Motor neuron (in vitro differentiated cells): ENCODE measurements at places on chromosomes 2 and 18. TPM values are rescaled to one million over a fixed set of nuclear protein-coding genes. Genes with fewer than 3 reads are reported as not detected.

GRCh38 chr2:39608686-39609441 is 56.9 kb upstream of the TMEM178A start:
- ATAC-seq = no peak

- peak; percentile 1 for ATAC-seq
These were observed 23.1 kb upstream of the RAB31 start for GRCh38 chr18:9684881-9685614.

DNA sequence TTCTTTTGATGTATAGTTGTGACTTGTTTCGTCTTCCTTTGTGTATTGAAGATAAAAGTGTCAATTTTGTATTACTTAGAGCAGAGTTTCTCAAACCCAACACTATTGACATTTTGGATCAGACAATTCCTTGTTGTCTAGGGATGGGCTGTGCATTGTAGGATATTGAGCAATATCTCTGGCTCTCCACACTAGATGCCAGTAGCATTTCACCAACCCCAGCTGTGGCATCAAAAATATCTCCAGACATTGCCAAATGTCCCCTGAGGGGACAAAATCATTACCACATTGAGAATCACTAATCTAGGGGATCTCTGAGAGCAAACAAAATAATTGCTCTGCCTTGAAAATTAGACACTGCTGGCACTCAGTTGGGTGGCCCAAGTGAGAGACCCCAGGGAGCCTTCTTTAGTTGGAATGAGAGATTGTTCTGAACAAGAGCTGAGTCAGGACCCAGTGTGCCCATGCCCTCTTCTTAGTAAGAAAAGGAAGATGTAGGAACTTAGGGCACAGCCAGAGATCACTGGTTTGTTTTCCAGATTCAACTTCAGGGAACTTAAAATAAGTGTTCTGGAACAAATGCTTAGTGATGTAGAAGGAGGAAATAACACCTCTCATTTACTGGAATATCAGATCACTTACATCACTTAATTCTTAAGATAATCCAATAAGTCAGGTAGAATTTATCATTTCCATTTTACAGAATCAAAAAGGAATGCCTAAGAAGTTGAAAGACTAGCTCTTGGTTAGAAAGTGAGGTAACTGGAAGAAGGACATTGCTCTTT is 466.6 kb upstream of the TNP1 start:
- no peak for ATAC-seq

GRCh38 chr18:31206071-31206470 is 43.4 kb upstream of the DSC1 start:
- no peak for ATAC-seq

- ATAC-seq = peak; percentile 98
These were observed 71.1 kb downstream of the BIRC6 start for GRCh38 chr2:32427672-32428610.

DNA sequence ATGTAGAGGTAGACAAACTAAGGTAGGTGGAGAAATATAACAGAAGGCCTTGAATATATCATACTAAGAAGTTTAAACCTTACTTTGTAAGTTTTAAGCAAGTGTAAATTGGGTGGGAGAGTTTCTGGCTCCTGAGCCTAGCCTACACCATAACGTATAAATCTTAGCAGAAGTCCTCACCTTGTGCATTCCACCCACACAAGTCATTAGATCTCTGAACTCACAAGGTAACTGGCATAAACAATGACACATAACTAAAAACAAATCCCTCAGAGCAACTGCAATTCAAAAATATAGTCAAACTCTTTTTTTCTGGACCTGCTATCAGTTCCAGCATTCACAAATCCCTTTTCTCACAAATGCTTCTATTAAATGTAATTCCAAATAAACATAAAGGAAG is 9.4 kb downstream of the REV1 start:
- ATAC-seq = no peak

DNA sequence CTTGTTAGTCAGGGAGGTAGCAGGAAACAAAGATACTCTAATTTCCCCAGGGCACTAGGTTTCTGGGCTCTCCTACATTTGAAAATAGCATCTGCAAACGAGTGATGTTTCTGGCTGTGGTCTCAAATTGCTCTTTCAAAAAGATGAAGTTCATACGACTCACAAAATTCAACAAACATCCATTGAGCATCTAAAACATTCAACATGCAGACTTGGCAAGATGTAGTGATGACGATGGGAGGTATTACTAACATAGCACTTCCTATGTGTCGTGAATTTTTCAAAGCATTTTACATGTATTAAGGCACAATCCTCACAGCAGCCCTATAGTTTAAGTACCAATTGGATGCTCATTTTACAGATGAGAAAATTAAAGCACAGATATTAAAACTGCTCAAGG is 5.2 kb downstream of the CCBE1 start:
- ATAC-seq = no peak

GRCh38 chr2:189379287-189379630 is 62.0 kb upstream of the WDR75 start:
- ATAC-seq = peak; percentile 65

- no peak for ATAC-seq
These were observed 20.9 kb upstream of the LMAN1 start for GRCh38 chr18:59379772-59380522.

GRCh38 chr18:58452454-58453166 is 176.3 kb downstream of the ALPK2 start:
- no peak for ATAC-seq

DNA sequence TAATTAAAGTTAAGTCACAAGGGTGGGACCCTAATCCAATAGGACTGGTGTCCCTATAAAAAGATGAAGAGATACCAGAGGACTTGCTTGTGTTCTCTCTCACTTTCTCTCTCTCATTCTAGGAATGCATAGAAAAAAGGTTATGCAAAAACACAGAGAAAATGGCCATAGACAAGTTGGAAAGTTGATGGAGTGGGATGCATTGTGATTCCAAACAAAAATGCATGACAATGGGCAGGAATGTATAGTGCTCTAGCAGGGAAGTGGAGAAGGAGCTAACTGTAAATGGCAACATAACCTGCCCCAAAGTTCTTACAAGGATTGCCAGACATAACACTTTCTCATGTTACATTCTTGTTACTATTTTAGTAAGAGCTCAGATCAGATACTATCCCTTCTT is 301.6 kb upstream of the LRATD1 start:
- ATAC-seq = no peak

DNA sequence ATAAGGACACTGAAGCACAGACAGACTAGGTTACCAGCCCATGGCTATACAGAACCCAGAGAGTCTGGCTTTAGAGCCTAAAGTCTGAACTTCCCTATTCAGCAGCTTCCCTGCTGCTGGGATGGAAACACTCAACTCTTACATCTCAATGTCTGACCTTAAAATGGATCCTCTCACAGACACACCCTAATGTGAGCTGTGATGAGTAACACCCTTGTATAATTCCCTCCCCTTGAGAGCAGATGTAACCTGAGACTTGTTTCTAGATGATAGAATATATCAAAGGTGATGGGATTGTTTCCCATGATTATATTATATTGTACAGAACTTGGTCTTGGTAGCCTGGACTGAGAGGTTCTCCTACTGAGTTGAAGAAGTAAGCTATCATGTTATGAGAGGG is 577.1 kb upstream of the KLHL29 start:
- ATAC-seq = no peak

GRCh38 chr2:192277494-192278109 is 82.9 kb upstream of the TMEFF2 start:
- ATAC-seq = no peak

The LANCL1 gene
- total RNA-seq = 27.6 and 27.9 TPM in 2 replicates

The SYT4 gene
- 172 and 175 TPM in 2 replicates for total RNA-seq

The STPG4 gene
- total RNA-seq = 0.49 and 1.5 TPM in 2 replicates

The IL36G gene
- not detected in 2 replicates for total RNA-seq
